Lower leg skin (tissue), 4 donors: ENCODE measurements at places on chromosomes 2 and 18. TPM values are rescaled to one million over a fixed set of nuclear protein-coding genes. Genes with fewer than 3 reads are reported as not detected.
A peak's percentile ranks its signal among the peaks of the same experiment; 100 is the strongest.

CPLX4 gene
- not detected for total RNA-seq

CNTNAP5 gene
- total RNA-seq: not detected

MPPE1 gene
- total RNA-seq: 49.7 TPM

- DNase-seq: peak; percentile 30
Observed at GRCh38 chr2:160695402-160696086, 201.9 kb upstream of the RBMS1 start.

DNA sequence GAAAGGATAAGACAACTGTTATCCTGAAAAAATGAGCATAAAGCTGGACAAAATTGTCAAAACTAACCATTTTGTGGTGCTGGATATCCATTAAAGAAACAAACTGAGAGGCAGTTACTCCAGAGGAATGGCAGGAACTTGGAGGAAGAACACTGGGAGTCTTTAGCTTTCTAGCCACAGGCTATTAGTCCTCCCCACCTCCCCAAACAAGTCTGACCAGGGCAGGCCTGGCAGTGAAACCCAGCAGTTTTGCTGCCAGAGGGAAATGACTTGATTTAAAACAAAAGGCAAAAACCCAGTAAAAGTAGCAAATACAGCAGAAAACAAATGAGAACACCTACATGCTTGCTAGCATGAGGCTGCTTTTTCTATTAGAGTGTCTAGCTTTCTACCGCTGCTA is 34.9 kb downstream of the OSBPL1A start:
- DNase-seq: no peak

- DNase-seq: no peak
Observed at GRCh38 chr2:195587966-195588365, 69.1 kb upstream of the SLC39A10 start.

DNA sequence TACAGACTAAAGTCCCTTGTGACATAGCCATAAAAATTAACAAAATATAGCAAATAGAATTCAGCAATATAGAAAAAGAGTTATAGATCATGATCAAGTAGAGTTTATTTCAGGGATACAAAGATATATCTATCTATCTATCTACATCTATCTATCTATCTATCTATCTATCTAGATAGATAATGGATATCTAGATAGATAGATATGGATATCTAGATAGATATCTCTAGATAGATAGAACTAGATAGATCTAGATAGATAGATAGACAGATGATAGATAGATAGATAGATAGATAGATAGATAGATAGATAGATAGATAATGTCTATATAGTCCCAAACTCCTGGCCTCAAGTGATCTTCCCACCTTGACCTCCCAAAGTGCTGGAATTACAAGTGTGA is 17.3 kb upstream of the CHMP3 start:
- DNase-seq: no peak

GRCh38 chr18:25253136-25253535 is 98.8 kb downstream of the ZNF521 start:
- no peak for DNase-seq

- DNase-seq: no peak
Observed at GRCh38 chr2:54767921-54768320, 44.5 kb downstream of the EML6 start.

DNA sequence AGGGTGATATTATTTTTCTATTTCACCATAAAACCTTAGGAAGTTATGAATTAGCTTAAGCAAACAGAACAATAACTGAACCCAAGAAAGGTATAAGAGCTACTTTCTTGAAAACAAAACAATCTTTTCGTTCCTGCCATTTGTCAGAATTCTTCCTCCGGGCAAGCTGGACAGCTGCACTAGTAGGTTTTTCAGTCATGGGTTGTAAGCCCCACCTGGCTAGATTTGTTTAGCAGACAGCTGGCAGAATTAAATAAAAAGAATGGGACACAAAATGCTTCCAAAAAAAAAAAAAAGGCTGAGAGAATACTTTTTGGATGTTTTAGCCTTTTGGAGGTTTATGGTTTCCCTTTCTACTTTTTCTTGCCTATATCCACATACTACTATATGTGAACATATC is 694.1 kb downstream of the ARHGAP15 start:
- no peak for DNase-seq

DNA sequence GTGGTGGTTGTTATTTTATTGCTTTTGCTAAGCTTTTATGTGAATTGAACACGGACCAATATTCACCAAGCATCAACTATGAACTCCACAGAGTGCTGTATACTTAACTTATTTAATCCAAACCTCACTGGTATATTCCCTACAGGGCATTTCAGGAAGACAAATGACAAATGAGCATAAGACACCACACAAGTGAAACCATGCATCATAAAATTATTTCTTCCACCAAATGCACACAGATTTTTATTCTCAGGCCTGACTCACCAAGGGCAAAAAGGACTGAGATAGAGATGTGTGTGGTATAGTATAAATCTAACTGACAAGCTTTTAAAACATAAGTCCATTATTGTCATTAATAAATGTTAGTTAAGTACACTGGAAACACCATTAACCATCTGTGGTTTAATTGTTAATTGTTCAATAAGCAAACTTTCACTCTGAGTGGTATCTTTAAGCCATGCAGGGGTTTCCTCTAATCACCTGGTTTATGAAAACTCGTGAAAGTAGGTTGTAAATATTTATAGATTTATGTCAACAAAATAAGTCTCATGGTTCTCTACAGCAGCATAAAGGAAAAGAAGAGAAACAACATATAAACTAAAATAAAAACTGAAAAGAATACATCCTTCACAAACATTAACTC is 77.6 kb upstream of the CRIM1 start:
- DNase-seq: no peak
